ENCODE measurements at places on chromosomes 5 and 9.
A peak's percentile ranks its signal among the peaks of the same experiment; 100 is the strongest.

DNA sequence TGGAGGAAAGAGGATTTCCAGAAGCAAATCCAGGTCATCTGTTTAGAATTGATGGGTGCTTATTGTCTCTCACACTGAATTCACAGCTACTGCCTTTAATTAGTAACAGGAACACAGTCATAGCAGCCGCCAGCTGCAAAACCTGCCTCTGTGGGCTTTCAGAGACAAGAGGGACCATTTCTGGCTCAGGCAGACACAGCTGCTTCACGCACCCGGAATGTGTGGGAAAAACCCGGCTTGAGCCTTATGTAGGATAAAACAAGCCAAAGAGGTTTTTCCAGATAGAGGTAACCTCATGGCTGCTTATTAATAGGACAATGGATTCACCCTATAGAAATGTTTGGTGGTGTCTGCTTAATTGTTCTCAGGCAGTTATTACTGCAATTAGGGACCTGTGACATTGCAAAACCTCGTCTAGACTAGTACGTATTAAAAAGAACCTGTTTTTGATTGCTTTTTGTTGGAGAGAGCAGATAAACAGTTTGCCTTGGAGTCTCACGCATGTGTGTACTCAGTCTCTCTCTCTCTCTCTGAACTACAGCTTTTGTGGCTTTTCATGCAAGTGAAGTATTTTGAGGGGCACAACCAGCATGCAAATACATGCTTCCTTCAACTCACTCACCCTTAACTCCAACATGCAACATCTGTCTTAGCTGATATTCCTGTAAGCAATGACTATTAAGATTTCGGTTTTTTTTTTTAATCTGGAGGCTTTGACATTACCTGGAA is 302.7 kb downstream of the PLK2 start:
- DNase-seq: peak; percentile 94

DNA sequence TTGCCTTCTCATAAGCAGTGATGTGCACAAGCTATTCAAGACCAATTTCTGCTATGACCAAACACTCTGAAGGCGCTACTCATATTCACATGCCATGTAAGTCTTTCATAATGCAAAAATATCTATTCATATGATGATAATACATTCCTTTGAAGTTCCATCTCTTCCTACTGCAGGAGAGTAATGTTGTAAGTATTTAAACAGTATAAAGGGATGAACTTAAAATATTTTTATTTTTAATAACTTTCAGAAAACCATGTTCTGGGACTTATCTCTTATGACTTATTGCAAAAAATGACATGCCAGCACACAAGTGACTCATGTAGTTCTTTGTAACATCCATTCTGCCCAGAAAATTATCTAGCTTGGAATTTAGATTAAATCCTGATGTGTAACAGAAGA is 376.4 kb downstream of the KCTD16 start:
- DNase-seq: no peak

DNA sequence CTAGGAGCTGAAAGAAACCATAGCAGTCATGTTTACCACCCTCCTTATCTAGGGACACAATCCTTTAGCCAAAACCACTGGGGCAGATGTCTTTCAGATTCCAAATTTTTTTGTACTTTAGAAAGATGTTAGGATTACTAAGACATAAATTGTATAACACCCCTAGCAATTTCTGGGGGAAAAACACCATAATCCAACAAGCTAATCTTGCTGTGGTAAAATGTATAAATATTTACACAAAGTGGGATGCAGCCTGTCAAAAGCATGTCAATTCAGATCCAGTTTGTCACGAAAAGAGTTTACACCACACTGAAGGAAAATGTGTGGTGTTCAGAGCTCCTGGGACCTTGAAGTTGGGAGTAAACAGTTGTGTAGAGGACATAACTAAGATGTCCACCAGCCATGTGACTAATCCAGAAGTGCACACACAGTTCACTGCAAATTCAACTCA is 274.3 kb downstream of the ADAMTSL1 start:
- no peak for DNase-seq

- DNase-seq: no peak
Measured at GRCh38 chr5:124061068-124061430, 549.1 kb downstream of the CSNK1G3 start.

- DNase-seq: no peak
Measured at GRCh38 chr9:118283488-118283887, 579.3 kb downstream of the TLR4 start.

DNA sequence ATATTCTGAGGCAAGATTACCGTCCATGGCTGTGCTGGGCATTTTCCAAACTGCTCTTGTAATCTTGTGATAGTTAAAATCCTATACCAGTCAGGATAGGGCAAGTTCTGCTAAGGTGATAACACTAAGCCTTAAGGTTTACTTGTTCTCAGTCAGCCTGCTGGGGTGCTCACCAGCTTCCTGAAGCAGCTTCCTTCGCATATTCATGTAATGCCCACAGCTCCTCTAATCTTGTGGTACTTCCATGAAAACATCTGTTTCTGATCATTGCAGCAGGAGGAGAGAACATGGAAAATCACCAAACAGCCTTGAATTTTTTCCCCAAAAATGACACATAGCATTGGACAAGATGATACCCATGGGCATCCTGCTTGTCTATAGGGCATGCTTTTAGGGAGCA is 473.2 kb downstream of the MED10 start:
- DNase-seq: no peak

DNA sequence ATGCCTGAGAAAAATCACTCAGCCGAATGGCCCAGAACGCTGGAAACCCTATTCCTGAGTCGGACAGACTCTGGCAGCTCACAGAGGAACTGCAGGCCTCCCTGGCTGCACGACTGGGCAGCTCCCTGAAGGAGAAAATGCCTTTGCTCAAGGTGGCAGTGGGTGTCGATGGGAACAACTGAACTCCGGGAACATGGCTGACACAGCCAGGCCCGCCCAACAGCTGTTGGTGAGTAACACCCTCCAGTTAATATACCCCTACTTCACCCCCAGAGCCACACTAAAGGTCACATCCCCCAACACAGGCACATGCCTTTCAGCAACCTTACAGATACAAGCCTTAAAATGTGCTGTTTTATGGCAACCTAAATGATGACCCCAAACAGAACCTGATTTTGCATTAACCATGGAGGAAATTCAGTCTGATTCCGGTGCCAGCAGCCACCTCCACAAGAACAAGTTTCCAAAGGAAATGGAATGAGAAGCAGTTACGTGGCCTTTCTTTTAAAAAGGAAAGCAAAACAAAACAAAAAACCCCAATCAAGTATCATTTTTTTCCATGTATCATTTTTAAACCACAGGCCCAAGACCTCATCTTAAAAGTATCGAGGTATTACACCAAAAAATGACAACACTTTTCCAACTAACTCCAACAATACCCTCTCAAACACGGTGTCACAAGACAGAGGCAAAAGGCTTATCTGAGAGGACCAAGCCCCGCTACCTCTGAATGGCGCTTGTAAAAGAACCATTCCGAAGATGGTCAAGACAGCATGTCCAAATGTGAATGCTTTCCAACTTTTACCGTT is 3.1 kb downstream of the KLF9 start:
- peak; percentile 45 for DNase-seq

DNA sequence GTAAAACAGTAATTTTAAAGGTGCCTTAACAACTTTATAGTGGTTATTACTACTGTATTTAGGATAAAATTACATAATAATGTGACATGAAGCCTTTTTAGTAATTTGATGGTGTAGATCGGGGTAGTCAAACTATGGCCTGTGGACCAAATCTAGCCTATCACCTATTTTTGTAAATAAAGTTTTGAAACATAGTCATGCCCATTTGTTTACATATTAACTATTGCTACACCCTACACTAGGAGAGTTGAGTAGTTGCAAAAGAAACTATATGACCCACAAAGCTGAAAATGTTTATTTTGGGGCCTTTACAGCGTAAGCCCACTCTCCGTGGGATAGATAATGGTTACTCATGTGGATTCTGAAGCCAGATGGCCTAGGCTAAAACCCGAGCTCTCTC is 6.2 kb downstream of the CEP78 start:
- DNase-seq: no peak

DNA sequence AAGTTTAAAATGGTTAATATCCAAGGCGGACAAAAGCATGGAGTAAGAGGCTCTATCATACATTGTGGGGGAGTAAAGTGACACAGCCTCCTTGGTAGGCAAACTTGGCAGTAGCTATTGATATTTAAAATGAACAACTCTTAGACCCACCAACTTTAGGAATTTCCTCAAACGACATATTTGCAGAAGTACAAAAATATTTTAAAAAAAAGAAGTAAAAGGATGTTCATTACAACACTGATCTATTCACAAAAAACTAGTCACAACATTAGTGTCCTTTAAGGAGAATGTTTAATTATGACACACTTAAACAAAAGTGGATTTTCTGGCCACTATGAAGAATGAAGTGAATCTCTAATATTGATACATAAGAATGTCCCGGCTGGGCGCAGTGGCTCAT is 1.7 kb downstream of the ALG2 start:
- DNase-seq: no peak

GRCh38 chr5:32522429-32523143 is 62.8 kb upstream of the SUB1 start:
- no peak for DNase-seq

- DNase-seq: peak; percentile 73
Measured at GRCh38 chr9:131773911-131774379, 34.1 kb upstream of the RAPGEF1 start.

DNA sequence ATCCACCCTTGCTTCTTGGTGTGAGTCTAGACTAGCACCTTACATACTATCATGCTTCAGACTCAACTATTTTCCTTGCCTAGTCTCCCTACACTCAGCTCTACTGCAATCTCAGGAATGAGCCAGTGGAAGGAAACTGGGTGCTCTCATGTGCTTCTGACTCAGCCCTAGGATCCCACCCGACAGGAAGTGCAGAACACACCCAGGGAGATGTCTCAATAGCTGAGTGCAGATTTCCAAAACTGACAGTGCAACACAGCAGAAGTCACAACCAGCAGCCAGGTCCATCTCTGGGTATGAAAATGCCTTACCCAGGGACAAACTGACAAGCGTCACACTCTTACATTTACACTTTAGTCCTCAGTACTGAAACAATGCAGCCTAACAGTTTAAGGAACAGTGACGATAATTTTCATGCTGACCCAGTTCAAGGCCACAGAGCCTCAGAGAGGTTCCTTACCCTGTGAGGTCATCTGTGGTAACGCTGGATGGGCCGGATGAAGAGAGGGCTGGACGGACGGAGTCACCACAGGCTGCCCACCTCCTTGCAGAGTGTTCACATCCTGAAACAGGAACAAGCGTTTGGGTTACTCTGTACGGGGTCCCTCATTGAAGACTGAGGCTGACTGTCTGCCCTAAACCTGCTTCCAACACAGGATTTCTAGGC is 33.0 kb downstream of the FKBP15 start:
- DNase-seq: peak; percentile 80

DNA sequence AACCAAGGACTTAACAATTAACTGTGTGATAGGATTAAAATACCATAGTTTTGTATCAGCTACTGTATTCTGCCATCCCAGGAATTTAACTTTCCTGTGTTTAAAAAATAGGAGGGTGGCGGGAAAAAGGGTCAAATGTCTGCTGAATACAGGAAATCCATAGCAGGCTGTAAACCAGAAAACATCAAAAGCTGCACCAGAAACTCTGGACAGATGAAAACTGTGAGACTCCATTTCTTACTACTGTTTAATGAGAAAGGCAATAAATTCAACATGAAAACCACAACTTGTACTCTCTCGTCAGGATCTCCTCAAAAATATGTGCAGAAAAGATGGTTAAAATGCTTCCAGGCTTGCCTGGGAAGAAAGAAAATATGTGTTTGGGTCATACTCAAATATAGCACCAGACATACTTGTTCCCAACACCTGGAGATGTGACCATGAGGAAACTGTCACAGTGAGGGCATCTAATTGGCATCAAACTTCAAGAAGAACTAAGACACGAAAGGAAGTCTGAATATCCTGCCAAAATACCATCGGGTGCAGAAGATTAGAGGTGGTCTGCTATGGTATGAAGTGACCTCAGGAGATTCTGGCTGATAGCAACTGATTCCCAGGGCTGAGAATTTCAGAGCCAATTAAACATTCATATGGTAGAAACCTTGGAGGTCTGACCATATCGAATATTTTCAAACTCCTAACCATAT is 164.7 kb upstream of the TARS1 start:
- no peak for DNase-seq

DNA sequence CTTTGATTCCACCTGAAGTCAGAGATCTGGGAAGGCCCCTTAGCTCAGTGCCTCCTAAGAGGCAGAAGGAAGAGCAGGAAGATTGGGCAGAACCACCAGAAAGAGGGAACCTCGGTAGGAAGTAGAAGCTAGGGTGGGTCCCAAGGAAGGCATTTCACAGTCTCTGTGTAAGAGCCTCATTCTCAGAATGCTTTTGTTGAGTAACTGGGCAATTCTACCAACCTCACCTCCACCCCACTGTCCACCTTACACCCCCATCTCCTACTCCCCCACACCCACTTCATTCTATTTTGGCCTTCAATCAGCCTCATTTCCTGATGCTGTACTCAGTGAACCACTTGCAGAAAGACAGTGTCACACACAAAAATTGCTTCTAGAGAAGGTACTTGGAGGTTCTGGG is 3.5 kb downstream of the HBEGF start:
- DNase-seq: no peak

- DNase-seq: no peak
Measured at GRCh38 chr5:80871541-80871961, 88.6 kb upstream of the RASGRF2 start.

DNA sequence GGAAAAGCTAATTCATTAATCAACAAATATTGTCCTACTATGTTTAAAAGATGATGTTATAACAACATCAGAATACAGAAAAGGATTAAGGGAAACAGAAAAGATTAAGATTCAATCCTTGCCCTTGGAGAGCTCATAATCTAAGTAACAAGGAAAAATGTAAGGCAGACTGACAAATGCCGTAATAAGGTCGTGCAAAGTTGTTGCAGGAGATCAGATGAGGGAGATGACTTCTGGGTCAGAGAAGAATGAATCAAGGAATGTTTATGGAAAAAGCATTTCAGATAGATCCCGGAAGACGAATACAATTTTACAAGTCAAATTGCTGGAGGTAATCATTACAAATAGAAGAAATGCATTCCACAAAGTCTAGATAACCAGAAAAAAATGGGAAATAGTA is 6.4 kb downstream of the ADAMTS6 start:
- no peak for DNase-seq

DNA sequence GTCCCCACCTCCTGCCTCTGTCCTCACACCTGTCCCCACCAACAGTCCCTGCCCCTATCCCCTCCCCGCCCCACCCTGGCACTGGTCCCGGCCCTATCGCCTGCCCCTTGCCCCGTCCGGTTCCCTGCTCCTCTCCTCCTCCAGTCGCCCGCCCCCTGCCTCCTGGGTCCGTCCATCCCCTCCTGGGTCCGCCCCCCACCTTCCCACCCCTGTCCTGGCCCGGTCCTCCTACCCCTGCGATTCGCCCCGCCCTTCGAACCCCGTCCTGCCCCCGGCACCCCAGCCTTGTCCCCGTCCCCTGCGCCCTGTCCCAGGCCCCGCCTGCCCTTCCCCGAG is 372 bp downstream of the EDF1 start:
- no peak for DNase-seq

GRCh38 chr9:100072805-100073204 is 26.0 kb downstream of the ERP44 start:
- no peak for DNase-seq

DNA sequence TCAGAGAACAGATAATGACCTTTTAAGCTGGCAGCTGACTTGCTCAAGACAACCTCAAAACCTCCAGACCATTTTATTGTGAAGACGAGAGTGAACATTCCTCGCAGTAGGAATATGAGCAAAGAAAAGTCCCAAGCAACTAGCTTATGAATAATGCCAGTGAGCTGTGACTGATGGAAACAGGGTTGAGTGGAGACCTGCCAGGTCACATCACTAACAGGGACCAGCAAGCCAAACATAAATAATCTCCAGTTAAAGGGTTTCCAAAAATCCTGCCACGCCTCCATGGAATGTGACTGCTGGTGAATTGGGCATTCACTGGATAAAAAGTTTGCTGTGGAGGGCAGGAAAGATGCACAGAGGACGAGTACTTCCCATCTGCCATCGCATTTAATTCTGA is 185.4 kb downstream of the CRB2 start:
- no peak for DNase-seq
